ENCODE measurements at places on chromosomes 5 and 9.
A peak's percentile ranks its signal among the peaks of the same experiment; 100 is the strongest.

- DNase-seq, result no peak
Measured at GRCh38 chr5:171651102-171651501, 134.5 kb upstream of the SMIM23 start.

DNA sequence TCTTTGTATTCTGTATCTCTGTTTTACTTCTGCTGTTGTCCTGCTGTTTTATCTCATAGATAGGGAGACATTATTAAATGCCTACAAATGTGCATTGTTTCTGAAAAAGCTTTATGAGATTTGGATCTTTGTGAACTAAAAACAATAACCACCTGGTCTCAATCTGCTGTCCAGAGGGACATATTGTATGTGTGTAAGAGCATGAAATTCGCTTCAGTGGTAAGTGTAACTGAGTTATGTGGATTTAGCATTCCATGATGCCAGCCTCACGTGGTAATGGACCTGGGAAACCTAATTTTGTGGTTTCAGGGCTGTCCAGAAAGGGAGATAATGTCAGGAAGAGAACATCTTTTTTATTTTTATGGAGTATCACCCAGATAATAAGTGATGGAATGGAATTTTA lies 119.3 kb downstream of the GDNF start:
- DNase-seq, result no peak

DNA sequence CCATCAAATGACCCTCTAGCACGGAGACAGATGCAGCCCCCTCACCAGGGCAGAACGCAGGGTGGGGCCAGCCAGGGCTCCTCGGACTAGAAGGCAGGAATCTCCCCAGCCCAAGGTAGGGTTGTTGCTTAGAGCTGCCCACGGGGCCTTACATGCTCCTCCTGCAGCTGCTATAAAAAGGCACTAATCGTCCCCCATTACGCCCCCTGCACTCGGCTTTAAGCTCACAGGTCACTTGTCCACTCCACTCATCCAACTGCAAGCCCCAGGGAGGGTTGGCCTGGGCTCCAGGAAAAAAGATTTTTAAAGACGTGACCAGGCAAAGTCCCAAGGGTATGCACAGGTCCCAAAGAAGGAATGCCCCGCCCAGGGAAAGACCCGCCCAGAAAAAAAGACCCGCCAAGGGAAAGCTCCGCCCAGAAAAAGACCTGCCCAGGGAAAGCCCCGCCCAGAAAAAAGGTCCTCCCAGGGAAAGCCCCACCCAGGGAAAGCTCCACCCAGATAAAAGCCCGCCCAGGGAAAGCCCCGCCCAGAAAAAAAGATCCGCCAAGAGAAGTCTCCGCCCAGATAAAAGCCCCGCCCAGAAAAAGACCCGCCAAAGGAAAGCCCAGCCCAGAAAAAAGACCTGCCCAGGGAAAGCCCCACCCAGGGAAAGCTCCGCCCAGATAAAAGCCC lies 11.1 kb downstream of the GRIN1 start:
- peak; percentile 79 for DNase-seq

- DNase-seq, result no peak
Measured at GRCh38 chr9:134502266-134502791, 139.3 kb upstream of the COL5A1 start.

- DNase-seq, result no peak
Measured at GRCh38 chr9:76617497-76618175, 146.6 kb upstream of the PCA3 start.

DNA sequence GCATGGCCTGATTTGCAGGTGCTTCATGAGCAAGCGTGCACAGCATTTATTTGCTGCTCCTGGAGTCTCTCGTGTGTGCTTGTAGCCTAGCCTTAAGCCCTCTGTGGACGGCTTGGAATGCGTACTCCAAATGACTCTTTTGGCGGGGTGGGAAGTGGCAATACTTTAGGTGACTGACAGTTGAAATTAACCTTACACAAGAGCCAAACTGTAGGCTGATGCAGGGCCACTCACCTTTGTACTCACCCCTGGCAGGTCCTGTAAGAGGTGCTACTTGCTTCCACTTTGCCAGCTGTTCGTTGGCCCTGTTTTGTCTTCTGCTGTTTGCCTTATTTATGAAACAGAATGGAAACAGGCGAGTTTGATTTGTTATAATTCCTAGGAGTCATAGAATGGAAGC lies 22.9 kb downstream of the TENT4A start:
- no peak for DNase-seq

DNA sequence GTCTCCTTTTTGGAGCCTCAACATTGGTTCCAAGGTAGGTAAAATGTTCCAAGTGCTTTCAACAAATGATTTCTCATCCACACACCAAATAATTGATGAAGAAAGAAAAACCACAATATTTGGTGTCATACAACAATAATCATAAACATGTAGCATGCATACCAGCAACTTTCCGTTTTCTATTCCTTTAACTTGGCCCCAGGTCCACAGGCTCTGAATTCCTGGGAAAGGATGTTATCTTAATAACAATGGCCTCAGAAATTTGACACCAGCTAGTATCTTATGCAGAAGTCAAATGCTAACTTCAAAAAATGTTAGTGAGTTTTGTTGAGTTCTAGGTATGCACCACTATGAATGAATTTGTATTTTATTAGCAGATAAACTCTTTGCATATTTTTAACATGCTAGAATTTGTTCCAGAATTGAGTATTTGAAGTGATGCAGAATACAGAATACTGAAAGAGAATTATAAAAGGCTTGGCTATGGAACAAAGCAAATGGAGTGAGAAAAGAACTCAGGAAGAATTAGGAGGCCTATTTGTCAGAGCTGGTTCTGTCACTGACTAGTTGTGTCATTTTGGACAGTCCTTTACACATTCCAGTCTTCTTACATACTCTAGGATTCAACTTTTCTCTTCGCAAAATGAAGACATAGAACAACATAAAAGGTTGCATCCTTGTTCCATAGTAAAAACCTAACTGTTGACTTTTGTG lies 435.3 kb upstream of the TNC start:
- no peak for DNase-seq

GRCh38 chr5:306011-306805 lies 15.3 kb upstream of the AHRR start:
- DNase-seq, result no peak

GRCh38 chr5:158786390-158786789 lies 313.3 kb downstream of the EBF1 start:
- DNase-seq, result no peak

- DNase-seq, result no peak
Measured at GRCh38 chr5:1118738-1119137, 6.9 kb upstream of the SLC12A7 start.

- no peak for DNase-seq
Measured at GRCh38 chr9:97529363-97530076, 28.1 kb downstream of the TMOD1 start.

GRCh38 chr5:60633341-60633740 lies 66.6 kb downstream of the DEPDC1B start:
- no peak for DNase-seq

GRCh38 chr5:9573796-9574195 lies 27.9 kb upstream of the SEMA5A start:
- no peak for DNase-seq

- no peak for DNase-seq
Measured at GRCh38 chr5:58857609-58858008, 274.7 kb downstream of the RAB3C start.

DNA sequence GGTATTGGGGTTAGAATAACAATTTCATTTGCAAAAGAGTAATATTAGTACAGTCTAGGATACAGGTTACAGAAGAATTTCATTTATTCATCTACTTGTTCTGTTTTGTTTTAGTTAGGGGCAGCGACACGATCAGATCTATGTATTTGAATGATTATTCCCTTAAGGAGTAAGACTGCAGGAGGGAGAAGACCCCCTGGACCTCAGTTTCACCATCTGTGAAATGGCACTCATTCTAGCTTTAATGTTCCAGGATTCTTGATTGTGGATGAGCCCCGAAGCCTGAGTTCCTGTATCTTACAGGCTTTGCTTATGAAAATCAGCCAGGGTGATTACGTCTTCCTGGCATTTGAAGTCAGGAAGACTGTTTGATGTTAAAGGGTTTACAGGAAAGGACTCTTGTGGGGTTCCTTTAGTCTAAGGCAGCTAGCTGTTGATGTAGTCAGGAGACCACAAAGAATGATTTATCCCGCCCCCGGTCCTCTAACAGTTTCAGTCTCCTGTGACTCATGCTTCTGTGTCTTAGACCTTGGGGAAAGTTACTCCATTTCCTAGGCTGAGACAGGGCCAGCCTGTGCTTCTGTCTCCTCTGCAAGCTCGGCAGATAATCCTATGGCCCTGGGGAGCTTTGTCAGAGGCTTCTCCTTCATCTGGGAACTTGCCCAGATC lies 11.5 kb downstream of the SMIM3 start:
- DNase-seq, result no peak

- DNase-seq, result no peak
Measured at GRCh38 chr5:40078898-40079575, 600.7 kb upstream of the PTGER4 start.

DNA sequence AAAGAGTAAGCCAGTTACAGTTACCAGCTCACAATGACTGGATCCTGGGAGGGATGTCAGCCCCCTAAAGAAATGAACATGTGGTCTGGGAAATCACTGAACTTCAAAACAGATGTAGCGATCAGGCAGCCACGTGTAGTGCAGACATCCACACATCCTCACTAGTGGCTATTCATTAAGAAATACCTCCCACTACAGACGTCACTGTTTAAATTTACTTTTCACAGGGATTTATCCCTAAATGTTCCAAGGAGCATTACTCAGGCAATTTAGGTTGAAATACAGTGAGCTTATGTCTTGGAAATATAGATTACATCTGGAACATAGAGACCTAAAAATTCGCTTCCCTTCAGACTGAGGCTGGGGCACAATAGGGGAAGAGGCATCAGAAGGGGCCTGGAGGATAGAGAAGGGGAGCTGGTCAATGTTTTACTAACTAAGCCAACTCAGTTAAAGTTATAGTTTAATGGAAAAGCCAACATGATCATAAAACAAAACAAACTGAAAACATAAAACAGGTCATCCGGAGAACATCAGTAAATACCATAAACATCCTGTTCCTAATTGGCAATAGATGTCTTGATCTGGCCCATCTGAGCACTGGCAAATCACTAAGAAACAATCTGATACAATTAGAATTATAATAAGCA lies 92.3 kb downstream of the FANCC start:
- no peak for DNase-seq

DNA sequence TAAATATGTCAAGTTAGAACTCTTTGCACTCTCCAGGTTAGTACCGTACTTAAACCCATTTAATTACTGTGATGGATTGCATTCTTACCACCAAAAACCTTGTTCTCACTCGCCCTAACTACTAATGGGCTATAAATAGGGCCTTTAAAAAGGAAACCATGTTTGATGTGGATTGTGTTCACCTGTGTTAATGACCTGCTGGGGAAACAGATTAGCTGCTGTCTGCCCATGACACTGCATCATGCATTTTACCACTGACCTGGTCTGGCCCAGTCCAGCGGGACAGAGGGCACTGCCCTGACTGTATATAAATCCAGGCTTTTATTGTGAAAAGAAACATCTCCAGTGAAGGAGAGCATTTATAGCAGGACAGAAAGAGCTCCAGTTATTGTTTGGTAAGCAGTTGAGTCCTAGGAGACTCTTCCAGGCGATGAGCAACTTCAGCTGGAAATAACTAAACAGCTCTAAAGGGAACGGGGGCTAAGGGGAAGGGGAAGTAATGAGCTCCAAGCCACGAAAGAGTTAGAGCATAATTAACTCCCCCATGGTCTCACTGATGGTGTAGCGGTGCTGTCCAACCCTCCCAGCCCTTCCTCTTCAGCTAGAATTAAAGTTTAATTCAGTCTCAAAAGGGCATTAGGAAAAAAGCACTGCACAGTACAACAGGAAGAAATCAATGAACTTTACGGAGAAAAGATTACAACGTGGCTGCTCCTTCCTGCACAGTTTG lies 303.1 kb downstream of the ENC1 start:
- no peak for DNase-seq

- DNase-seq, result no peak
Measured at GRCh38 chr9:137035937-137036336, 4.0 kb upstream of the FUT7 start.

DNA sequence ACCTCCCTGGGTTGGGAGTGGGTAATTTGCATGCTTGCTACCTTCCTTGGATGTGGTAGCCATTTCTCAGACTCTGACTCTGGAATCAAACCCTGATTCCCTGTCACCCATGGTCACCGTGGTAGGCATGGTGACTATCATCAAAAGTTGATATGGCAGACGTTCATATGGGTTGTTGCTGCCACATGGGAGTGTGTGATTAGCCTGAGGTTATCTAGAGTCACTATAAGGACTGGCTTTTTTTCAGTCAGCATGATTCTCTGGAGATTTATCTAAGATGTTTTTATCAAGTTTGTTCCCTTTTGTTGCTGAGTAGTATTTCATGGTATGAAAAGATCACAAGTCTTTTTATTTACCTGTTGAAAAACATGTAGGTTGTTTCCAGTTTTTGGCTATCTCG lies 7.0 kb downstream of the RCL1 start:
- no peak for DNase-seq

GRCh38 chr5:38447786-38448185 lies 108.7 kb downstream of the LIFR start:
- DNase-seq, result no peak

- DNase-seq, result no peak
Measured at GRCh38 chr9:73152543-73152844, 829 bp downstream of the ANXA1 start.

DNA sequence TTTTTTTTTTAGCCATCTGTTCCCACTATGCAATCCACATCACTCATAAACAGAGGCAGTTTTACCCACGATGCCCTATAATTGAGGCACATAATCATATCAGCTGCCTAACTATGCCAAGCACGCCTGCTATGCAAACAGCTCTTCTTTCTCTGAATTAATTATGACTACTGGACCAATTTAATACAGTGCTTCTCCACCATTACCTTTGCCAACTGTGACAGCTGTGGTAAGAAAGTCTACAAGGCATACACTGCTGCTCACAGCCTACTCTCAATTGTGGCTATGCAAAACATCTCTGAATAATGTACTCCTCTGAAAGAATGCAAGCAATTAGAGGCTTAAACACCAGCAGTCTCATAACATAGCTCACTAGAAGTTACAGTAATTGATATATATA lies 97.1 kb downstream of the DTWD2 start:
- DNase-seq, result no peak

GRCh38 chr5:129096382-129096991 lies 1.9 kb downstream of the ISOC1 start:
- DNase-seq, result no peak

DNA sequence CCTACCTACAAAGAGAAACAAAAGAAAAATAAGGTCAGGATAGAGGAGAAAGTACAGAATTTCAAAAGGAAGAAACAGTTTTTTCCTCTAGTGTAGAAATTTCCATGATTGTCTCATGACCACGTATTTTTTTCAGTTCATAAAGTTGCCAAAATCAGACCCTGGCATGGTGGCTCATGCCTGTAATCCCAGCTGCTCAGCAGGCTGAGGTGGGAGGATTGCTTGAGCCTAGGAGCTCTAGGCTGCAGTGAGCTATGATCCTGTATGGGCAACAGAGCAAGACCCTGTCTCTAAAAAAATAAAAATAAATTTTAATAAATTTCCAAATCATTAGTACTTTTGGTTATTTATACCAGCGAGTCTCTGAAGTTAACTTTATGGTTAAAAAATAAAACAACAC lies 37.8 kb downstream of the CWC27 start:
- no peak for DNase-seq
